D721Med (cell line): ENCODE measurements at places on chromosomes 7 and 10.
A peak's percentile ranks its signal among the peaks of the same experiment; 100 is the strongest.

DNA sequence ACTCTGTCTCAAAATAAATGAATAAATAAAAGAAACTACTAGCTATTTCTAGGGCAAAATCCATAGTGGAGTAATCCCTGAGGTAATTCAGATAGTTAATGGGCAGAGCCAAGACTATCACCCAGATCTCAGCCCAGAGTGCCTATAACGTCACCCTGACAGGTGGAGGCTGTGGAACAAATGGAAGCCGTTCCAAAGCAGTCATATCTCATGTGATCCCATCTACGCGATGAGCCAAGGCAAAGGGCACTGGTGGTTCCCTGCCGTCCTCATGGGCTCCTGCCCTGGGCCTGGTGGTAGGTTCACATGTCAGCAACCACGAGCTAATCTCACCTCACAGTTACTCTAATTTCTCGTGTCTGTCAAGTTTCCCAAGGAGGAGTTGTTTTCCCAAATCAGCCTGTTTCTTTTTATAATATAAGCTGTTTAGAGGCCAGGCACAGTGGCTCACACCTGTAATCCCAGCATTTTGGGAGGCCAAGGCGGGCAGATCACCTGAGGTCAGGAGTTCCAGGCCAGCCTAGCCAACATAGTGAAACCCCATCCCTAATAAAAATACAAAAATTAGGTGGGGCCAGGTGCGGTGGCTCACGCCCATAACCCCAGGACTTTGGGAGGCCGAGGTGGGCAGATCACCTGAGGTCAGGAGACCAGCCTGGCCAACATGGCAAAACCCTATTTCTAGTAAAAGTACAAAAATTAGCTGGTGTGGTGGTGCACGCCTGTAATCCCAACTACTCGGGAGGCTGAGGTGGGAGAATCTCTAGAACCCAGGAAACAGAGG, 22.5 kb upstream of the ASCC1 start:
- no peak for DNase-seq

DNA sequence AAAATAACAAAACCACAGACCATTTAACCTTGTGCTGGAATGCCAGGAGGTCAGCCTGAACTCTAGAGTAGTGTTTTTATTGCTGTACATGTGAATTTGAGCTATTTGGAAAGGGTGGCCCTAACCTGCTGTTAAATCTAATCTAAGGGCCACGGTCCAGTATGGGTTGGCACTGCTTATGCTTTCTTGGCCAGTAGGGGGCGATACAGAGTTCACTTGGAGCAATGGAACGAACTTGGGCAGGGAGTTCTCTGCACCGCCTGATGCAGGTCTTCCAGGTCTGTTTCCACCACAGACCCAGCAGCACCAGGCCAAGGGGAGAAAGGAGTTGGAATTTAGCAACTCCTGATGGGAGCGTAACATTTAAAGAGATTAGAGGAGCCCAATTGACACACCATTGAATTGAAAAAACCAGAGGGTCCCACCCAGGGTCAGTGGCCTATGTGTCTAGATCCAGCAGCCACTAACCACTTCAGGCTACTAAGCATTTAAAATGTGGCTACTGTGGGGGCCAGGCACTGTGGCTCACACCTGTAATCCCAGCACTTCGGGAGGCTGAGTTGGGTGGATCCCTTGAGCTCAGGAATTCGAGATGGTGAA, 75.7 kb upstream of the EFCAB10 start:
- peak; percentile 44 for DNase-seq

DNA sequence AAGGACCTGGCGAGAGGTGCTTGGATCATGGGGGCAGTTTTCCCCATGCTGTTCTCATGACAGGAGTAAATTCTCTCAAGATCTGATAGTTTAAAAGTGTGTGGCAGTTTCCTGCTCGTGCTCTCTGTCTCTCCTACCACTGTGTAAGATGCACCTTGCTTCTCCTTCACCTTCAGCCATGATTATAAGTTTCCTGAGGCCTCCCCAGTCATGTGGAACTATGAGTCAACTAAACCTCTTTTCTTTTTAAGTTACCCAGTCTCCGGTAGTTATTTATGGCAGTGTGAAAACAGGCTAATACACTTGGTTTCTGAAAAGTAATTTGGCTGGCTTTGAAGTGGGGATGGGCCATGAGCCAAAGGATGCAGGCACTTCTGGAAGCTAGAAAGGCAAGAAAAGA, 268.0 kb upstream of the KAT6B start:
- no peak for DNase-seq

- no peak for DNase-seq
These were observed 149.8 kb downstream of the AMPH start for GRCh38 chr7:38481401-38481800.

DNA sequence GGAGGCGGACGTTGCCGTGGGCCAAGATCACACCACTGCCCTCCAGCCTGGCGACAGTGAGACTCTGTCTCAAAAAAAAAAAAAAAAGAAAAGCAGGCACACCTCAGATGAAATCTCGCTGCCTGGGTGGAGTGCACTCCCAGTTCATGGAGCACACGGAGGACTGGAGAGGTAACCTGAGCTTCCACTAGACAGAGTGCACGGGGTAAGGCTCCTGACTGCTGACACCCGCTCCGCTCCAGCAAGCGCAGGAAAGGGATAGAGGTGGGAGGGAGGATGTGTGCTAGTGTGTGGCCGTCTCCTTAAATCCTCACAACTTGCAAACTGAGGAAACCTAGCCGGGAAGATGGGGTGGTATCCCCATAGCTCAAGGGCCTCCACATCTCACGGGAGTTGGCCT, 50.8 kb downstream of the FAM53B start:
- no peak for DNase-seq

DNA sequence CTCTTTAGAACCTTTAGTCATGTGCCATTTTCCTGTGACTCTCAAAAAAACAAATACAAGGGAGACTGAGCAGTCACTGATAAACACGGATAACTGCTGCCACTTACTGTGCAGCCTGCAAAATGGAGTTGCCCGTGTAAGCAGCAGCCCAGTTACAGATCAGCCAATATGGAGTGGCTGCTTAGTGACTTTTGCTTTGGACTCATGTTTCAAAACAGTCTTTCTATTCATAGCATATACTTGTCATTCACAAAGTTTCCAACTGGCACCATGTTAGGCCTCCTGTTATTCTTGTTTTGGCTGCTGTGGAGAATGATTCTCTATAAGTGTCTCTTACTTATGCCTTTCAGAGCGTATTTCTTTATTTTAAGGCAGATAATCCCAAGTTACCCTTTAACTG, 3.0 kb downstream of the FAM204A start:
- no peak for DNase-seq

DNA sequence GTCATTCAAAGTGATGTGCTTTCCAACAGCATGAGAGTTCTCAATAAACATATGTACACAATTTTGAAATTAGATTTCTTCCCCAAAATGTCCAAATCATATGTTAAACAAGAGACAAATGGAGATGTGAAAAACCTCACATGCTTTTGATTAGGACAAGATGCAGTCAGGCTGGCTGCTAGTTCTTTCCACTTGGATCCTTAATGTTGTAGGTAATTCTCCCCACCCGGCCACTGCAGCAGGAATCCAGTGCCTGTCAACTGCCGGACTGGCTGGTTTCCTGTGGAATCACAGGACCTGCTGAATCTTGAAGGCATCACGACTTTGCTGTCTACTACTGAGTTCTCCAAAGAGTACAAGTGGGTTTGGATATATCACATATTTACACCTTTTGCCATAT, 138.6 kb upstream of the AKR1E2 start:
- DNase-seq: no peak

GRCh38 chr7:150964593-150965111, 13.5 kb downstream of the KCNH2 start:
- no peak for DNase-seq

DNA sequence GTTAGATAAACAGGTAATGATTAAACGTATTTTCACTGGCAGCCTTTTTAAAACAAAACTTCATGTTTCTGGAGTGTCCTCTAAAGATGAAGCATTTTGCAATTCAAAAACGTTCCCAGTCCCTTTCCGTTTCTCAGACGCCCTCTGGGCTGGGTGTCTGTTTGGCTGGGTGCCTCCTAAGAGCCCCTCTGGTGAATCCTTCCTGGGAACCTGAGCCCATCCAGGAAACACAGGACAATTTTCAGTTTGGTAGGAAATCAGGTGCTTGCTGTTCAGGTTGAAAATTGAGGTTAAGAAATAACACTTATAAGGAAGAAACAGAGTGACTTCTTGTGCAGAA, 76.7 kb downstream of the CHN2 start:
- DNase-seq: no peak

DNA sequence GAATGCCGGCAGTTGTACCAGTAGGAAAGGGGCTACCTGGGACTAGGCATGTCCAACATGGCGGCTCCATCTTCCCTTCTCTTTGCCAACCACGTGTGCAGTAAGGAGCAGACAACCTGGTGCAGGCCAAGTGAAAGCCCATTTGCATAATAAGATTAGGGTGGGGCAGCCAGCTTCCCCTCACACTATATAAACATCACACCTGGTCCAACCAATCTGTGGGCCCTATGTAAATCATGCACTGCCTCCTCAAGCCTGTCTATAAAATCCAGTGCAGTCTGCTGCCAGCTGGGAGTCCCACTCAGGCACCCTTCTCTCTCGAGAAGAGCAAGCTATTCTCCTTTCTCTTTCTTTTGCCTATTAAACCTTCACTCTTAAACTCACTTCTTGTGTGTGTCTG, 429.3 kb downstream of the CALN1 start:
- DNase-seq: no peak

GRCh38 chr10:89029181-89029580, 38.6 kb downstream of the FAS start:
- DNase-seq: no peak

DNA sequence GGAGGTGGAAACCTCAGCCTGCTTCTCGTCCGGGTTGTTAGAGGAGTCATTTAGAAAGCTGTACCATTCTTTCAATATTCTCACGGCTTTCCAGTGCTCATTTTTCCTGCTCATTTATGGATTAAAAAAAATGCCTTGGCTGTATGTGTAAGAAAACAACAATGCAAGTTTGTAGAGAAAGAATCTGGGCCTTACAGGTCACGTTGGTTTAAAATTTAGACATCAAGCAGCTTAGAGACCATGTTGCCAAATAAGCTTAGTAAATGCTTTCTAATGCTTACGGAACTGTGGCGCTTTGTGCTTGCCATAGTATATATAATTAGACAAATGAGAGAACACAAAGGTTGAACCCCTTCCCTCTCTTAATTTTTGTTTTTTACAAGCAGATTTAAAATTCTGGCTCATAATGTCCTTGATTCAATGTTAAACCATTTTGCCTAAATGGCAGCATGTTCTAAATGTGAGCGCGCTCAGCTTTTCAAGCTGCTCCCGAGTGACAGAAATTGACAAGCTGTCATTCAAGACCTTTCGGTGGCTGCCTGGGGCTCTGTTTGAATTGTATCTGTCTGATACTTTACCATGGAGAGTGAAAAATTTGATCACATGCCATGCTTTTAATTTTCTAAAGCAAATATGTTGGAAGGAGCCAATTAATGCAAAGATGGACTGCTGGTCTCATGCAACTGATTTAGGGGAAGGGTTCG, 1.1 kb downstream of the ARMS2 start:
- DNase-seq: no peak

DNA sequence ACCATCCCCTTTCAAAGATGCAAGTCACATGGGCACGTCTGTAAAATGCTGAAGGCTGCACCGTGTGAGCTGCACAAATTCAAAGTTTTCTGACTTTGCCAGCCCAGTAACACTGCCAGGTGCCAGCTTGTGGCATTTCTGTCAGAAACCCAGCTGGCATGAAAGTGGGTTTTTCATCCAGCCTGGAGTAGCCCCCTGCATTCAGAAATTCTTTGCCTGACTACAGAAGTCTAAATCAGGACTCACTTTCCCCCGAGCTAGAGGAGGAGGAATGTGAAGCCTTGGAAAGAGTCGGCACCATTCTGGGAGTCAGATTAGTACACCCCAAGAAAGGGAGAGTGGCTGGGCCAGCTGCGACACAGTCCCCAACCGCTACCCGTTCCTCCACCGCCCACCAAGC, 56.7 kb upstream of the EN2 start:
- no peak for DNase-seq

- no peak for DNase-seq
These were observed 190.4 kb downstream of the HDAC9 start for GRCh38 chr7:18685971-18686370.

DNA sequence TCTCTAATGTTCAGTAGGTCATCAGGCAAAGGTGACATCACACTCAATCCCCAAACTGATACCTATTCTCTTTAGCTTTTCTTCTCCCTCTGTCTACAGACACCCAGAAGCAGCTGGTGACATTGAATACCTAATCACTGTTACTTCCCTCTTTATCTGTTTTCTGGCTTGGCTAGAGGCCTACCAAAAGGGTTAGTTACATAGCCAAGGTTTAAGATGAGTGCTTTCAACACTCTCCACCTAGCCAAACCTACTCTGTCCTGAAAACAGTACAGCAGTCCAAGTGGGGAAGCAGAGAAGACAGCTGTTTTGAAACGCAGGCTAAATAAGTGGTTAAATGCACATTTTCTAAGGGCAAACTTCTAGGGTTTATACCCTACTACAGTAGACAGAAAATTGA, 39.4 kb downstream of the CCNJ start:
- no peak for DNase-seq

- DNase-seq: no peak
These were observed 27.3 kb downstream of the DIP2C start for GRCh38 chr10:662223-662605.

- DNase-seq: no peak
These were observed 35.8 kb upstream of the ELN start for GRCh38 chr7:73992101-73992562.

DNA sequence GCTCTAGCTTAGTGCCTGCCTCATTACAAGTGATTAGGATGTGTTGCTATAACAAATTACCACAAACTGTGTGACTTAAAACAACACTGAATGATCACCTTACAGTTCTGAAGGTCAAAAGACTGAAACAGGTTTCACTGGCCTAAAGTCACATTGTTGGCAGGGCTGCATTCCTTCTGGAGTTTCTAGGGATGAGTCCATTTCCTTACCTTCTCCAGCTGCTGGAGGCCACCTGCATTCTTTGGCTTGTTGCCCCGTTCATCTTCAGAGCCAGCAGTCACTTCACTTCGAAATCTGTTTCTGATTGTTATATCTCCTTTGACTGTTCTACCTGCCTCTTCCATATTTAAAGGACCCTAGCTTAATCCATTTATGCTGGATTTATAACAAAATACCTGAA, 69.4 kb upstream of the MTPN start:
- no peak for DNase-seq

DNA sequence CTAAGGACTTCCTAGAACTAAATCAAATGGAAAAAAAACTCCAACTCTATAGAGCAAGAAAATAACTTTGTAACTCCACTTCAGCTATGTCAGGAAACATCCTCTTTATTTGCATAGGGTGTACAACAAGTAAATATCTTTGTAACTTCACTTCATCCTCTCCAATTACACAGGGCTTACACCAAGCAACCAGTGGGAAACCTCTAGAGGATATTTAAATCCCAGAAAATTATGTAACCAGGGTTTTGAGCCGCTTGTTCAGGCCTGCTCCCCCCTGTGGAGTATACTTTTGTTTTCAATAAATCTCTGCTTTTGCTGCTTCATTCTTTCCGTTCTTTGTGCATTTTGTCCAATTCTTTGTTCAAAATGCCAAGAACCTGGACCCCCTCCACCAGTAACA, 22.2 kb downstream of the LIPJ start:
- no peak for DNase-seq

GRCh38 chr7:91660734-91661356, 219.7 kb downstream of the MTERF1 start:
- no peak for DNase-seq
